ENCODE measurements at places on chromosomes 1 and 21.

- no peak for DNase-seq
Observed at GRCh38 chr21:28196981-28197380, 795.7 kb downstream of the LTN1 start.

GRCh38 chr1:29777522-29777921 lies 541.2 kb downstream of the PTPRU start:
- DNase-seq: no peak

DNA sequence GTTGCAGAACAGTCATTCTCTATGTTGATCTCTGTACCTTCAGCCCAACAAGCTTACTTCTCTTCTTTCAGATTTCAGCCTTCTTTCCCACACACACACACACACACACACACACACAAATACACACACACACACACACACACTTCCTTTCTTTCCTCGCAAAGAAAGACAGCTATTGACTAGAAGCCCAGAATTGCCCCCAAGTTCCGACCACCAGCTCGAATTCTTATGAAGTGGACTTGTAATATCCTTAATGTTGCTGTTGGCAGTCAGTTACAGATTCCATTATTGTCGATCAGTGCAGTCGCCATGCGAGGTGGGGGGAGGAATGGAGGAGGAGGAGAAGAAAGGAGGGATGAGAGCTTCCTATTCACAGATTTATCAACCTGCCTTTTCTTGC lies 125.5 kb downstream of the CLEC20A start:
- DNase-seq: no peak

- no peak for DNase-seq
Observed at GRCh38 chr1:25253911-25254310, 6.7 kb upstream of the RSRP1 start.

DNA sequence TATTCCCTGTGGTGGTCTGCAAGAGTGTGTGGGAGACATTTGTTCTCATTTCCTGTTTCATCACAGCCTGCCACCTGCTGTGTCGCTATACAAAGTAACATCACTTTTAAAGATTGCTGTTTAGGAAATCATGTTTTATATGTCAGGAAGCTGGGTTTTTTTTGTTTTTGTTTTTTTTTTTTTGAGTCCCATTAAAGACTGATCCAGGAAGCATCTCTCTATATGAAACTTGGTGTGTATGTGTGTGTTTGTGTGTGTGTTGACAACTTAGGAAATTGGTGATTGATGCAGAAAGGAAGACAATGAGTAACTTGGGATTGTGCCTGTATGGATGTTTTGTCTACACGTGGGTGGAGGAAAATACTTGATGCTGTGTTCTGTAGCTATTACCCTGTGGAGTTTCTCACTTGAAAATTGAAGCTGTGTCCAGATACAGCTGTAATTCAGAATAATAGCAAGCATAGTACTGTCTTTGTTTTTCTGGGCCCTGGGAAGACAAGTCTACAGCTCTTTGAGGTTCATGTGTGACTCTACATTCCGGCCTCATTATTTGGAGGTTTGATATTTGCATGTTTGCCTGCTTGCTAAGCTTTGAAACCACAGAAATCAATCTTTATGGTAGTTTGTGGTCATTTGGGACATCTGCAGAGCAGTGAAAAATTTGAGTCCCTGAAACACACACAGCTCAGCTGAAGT lies 47.9 kb downstream of the LAMC1 start:
- DNase-seq: no peak

GRCh38 chr1:214413315-214413714 lies 132.4 kb downstream of the SMYD2 start:
- no peak for DNase-seq

DNA sequence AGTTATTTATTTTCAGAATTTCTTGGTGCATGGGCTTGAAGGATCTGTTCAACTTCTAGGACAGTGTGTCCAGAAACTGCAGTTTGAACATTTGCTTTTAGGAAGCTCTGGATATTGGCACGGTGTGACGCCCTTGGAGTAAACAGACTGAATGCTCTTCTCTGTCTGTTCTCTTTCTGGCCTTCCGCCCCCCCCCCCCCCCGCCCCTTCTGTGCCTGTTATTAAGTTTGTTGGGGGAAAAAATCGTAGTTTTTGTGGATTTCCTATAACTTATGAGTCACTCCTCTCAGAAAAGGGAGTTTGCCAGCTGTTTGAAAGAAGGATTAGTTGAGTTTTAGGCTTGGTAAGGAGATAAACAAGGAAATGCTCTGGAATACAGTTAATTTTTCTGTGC lies 1.2 kb downstream of the KCTD3 start:
- DNase-seq: no peak

GRCh38 chr1:155261493-155261851 lies 688 bp downstream of the SCAMP3 start:
- DNase-seq: no peak

- no peak for DNase-seq
Observed at GRCh38 chr1:234533034-234533891, 54.3 kb upstream of the TARBP1 start.

GRCh38 chr1:46400421-46400820 lies 6.3 kb downstream of the FAAH start:
- DNase-seq: no peak

DNA sequence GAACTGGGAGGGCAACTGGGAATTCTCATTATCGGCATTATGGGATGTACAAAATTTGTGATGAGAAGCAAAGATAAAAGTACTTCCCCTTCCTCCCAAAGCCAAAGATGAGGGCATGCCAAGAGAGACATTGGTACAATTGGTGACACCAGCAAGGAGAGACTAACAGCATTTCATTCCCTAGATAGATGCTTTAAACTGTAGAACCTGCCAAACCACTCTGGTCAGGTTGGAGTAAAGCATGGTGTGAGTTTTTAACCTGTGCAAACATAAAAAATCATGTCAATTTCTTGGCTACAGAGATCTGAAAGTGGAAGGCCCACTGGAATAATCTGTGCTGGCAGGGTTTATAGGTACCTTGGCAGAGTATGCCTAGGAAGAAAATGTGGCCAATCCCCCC lies 19.4 kb downstream of the CTXND2 start:
- DNase-seq: no peak

- no peak for DNase-seq
Observed at GRCh38 chr1:44839576-44839975, 3.5 kb downstream of the PTCH2 start.

DNA sequence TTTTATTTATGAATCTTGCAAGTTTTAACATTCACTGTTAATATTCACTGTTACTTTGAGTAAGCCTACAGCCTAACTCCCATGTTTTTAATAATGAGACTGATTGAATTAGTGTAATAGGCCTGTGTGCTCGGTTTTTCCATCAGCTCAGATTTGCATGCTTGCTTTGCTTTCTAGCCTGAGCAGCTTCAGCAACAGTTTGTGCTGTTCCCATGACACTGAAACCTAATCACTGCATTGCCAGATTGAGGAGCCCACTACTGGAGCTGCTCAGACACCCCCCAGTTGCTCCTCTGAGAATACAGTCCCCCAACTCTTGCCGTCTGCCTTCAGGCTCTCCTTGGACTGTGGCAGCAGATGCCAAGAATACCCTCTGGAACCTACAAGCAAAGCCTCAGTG lies 695.4 kb downstream of the BRINP3 start:
- DNase-seq: no peak

DNA sequence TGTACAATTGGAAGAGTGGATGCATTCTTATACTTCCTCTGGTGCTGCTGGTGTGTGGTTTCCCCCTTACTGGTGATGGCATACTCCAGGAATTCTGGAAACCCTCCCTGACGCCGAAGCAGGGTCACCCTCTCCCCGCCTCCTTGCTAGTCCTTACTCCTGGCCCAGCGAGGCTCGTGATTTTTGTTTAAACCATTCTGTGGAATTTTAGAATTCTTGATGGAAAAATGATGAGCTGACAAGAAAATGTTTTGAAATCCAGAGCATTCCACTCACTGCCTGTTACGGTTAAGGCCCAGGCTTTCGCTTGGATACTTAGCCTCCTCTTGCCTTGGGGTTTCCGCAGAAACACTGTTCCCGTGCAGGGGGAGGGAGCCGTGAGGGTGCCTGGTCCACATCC lies 41.1 kb downstream of the IL6R start:
- DNase-seq: no peak

- no peak for DNase-seq
Observed at GRCh38 chr1:225845571-225846259, 35.8 kb downstream of the EPHX1 start.

DNA sequence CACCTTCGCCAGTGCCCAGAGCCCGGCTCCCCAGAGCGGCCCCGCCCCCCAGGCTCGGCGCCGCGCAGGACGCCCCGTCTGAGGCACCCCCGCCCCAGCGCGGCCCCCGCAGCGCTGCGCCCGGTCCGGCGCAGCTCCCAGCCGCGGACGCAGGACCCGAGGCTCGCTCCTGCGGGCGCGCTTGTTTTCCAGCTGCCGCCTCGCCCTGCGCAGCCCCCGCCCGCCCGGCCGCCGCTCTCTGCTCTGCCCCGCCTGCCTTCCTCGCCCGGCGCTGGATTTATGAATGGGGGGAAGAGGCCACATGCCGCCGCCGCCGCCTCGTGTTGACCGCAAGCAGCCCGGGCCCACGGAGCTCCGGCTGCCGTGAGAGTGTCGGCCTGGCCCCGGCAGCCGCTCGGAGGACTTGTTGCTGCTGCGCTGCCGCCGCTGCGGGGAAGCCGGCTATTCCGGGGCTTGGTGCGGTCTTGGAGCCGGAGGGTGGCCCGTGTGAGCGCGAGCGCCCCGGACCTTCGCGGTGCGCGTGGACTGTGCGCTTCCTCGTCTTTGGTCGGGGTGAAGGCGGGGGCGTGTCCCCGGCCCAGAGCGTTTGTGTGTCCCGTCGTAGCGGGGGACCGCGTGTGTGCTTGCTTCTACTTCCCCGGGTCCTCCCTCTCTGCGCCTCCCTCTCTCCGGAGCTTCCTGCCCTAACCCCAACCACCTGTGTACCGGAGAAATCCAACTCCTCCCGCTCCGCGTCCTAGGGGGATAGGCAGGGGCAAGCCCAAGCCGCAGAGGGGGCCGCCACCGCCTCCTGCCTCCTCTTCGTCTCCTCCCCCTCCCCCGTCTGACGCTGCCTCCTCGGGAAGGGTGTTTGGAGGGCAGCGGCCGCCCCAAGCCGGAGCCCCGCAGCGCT lies 736 bp downstream of the KCNC4 start:
- DNase-seq: peak; percentile 49

GRCh38 chr1:207021139-207021861 lies 11.3 kb downstream of the C1orf116 start:
- DNase-seq: no peak

DNA sequence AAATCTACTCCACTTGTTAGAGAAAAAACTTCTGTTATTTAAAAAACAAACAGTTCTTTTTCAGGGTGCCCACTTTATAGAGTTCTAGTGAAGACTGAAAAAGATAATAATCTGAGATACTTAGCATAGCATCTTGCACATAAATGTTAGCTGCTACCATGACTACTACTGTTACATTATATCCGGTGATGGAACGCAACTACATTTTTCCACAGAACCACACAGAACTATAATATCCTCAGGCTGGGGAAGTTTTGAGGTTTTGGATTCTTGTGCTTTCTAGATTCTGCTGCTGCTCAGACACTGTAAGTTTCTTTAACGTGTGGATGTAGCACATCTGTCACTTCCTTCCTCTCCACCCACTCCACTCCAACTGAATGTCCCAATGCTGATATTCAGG lies 110.3 kb downstream of the PTPN14 start:
- DNase-seq: no peak

DNA sequence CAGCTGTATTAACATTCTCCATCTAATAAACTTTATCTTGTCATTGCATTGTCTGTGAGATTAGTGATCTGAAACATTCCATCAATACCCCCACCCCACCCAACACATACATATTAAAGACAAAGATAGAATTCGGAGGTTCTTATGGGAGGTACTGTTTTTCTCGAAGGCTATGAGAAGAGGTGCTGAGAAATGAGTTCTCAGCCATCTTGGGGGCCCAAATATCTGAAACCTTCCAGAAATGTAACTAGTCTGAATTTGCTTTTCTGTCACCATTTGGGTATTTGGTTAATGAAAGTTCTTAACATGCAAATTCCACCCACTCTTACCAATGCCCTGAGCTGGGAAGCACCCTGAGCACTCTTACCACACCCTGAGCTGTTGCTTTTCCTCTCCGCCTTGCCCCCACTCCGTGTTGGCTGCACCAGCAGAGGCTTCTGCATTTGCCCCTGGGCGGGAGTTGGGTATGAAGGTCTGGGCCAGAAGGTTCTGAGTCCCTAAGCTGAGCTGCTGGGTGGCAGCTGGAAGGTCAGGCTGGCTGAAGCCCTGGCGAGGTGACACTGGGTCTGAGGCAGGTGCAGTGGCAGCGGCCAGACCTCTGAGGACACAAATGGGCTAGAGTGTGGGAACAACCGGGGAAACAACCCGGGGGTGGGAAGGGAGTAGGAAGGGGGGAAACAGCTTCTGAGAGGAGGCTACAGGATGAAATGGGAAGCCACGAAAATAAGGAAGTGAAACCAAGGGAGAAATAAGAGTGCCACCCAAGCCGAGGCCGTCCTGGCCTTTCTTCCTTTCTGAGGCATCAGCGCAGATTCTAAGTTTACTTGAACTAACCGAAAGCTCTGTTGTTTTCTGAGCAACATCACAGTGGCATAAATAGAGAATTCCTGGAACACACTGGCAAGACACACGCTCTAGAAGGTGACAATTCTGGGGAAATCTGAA lies 26.3 kb upstream of the IER5 start:
- DNase-seq: no peak

DNA sequence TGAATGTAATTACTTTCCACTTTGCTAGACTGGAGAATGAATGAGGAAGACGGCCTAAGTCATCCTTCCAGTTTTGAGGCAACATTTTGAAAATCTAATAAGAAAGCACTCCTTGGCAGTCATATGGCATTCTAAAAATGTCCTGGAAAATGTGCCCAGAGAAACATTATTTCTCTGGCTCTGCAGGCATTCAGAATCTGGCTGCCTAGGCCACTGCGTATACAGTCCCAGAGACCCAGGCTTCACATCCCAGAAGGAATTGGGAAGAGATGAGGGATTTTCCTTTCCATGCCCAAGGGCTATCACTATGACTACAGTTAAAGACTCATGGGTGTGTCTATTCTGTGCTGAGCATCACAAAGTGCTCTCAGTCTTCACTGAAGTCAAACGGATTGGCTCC lies 92.9 kb downstream of the BEND5 start:
- no peak for DNase-seq

GRCh38 chr1:28606771-28607170 lies 14.7 kb downstream of the RAB42 start:
- no peak for DNase-seq

GRCh38 chr1:114227059-114227458 lies 73.4 kb upstream of the SYT6 start:
- DNase-seq: no peak

DNA sequence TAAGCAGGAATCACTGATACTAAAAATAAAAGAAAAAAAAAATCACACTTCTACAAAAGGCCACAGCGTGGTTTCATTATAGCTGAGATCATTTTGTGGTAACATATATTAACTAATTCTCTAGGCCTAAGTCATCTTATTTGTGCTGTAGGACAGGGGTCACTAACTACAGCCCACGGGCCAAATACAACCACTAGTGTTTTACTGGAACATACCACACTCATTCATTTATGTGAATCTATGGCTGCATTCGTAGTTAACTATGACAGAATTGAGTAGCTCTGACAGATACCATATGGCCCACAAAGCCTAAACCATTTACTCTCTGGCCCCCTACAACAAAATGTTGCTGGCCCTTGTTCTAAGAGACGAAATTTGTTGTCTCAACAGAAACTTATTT lies 224.4 kb downstream of the VAV3 start:
- DNase-seq: no peak

- DNase-seq: no peak
Observed at GRCh38 chr1:224632921-224633321, 16.8 kb downstream of the CNIH3 start.

GRCh38 chr1:33074193-33074945 lies 6.6 kb upstream of the AZIN2 start:
- no peak for DNase-seq

- DNase-seq: no peak
Observed at GRCh38 chr1:219173434-219173757, 282 bp upstream of the LYPLAL1 start.
